Activated T-cell treated with anti-CD3 and anti-CD28 coated beads, Interleukin-2, amount 50 U/mL, for 24 hours (primary cell): ENCODE measurements at places on chromosomes 4 and X.

DNA sequence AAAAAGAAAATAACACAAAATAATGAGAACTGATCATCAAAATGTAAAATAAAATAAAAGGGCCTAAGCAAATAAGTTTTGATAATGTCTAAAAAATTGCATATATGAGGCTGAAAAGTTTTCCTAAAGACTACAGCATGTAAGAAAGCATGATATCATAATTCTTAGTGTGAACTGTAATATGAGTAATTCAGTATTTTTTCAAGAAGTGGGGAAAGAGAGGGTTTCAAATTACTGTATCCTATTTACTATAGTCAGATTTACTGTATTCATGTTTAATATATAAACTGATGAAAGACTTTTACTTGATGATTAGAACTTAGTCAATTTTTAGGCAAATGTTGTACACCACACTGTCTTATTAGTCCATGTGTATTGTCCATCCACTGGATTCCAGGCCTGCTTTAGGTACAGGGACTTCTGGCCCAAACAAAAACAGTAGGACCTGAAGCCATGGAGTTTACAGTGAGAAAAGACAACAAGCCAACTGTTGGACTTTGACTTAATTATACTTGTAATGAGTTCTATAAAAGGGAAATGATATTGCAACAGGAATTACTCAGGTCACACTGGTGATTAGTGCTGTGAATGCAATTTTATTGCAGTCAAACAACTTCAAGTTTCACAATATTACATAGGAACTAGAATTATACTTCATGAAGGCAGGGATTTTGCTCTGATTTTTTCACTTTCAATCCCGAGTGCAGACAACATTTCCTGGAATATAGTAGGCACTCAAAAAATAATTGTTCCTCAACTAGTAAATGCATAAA is 517.7 kb upstream of the GALNT7 start:
- no peak for DNase-seq

- DNase-seq = no peak
Observed at GRCh38 chr4:148735432-148736155, 293.4 kb upstream of the NR3C2 start.

GRCh38 chr4:61079427-61079826 is 120.7 kb upstream of the ADGRL3 start:
- DNase-seq = no peak

- DNase-seq = no peak
Observed at GRCh38 chr4:5921101-5921980, 28.5 kb upstream of the CRMP1 start.

DNA sequence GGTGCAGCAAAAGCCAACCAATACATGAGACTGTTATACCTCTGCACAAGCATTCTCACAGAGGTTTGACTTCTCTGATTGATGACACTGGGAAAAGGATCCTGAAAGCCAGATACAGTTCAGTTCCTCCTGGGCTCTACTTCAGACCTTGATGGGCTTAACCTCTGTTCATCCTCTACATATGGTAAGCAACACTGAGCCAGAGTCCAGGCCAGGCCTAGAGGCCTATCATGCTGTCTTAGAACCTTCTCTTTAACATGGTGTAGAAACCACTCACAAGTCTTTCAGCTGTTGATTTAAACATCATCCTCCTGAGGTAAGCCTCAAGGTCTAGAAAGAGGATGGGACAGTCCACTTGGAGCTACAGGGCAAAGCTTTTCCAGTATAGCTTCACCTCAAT is 9.2 kb downstream of the MAD2L1 start:
- no peak for DNase-seq

- no peak for DNase-seq
Observed at GRCh38 chrX:106220177-106220576, 52.1 kb downstream of the PWWP3B start.

- no peak for DNase-seq
Observed at GRCh38 chrX:28016823-28017222, 35.6 kb upstream of the DCAF8L1 start.
